ENCODE measurements at places on chromosomes 11 and 22.

- no peak for DNase-seq
Observed at GRCh38 chr22:49692499-49693225, 135.0 kb downstream of the BRD1 start.

DNA sequence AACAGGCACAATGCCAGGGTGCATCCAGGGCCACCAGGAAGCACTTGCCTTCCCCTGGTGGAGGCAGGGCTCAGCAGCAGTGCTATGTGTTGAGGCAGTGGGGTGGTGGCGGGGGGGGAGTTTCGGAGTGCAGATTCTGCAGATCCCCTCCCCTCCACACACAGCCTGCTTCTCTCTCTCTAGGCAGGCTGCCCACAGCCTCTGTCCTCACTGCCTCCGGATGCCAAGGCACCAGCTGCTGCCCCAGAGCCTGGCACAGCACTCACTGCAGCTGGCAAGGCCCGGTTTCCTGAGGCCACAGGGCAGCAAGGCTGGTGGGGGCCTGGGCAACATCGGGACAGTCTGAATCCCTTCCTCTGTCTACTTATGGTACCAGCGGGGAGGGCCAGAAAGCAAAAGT is 35.8 kb downstream of the NRXN2 start:
- no peak for DNase-seq

DNA sequence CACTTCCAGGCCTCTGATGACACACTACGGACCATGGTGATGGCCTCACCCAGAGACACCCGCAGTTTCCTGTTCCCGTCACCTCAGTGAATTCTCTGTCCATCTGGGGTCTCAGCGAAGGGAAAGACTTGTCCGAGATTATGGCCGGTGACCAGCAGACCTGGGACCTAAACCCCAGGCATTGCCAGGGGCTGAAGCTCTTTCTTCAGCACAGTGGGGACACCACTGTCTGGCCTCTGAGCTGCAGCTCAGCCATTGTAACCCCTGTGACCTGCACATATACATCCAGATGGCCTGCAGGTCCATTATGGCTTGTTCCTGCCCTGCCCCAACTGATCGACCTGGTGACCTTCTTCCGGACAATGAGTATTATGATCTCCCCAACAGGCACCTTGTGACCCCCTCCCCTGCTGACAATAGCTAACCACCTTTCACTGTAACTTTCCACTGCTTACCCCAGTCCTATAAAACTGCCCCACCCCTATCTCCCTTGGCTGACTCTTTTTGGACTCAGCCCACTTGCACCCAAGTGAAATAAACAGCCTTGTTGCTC is 22.3 kb downstream of the CBX7 start:
- no peak for DNase-seq

- DNase-seq, result no peak
Observed at GRCh38 chr11:67317888-67318555, 14.7 kb downstream of the SSH3 start.

- DNase-seq, result no peak
Observed at GRCh38 chr22:28833276-28833923, 33.0 kb upstream of the XBP1 start.

DNA sequence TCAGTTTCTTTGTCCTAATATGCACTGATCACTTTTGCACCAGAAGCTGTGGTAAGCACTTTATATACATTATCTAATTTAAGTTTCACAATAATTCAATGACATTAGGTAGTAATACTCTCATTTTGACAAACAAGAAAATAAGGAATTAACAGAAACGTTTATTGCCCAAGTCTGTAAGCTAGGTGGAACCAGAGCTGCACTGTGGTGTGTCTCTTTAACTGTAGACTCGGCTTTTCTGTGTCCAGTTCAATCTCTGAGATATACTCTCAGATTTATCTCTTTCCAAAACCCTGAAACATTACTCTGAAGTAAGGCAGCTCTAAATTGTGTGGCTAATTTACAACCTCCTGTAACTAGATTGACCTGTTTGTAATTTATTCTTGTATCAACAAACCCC is 101.1 kb downstream of the MUC15 start:
- DNase-seq, result no peak

DNA sequence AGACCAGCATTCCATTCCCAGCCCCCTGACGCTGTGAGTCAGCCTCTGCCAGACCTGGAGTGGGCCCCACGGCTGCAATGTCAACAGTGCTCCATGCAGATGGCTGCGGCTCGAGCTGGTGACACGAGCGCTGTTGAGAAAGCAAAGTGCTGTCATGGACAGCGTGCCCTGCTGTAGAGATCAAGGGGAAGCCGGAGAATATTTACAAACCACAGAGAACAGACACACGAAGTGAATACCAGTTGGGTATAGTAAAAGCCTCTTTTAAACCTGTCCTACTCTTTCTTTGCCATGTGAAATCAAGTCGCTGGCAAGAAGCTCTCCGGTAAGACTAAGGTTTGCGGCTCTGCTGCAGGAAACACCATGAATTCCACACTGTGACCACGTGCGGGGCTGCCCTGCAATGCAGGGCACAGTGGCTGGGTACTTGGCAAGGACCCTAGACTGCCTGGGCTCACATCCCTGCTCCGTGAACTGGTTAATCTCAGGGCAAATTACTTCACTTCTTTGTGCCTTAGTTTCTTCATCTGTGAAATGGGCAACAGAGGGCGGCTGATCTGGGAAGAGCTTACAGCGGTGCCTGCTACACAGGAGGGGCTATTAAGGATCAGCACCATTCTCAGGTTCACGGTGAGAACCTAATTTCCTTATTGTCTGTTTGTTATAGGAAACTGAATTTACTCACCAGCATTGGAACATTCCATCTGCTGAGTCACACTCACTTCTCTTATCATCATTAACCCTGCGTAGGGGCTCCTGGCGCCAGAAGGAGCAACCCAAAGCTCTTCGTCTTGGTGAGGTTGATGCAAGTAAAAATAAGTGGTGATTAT is 27.8 kb upstream of the ELFN2 start:
- DNase-seq, result no peak

- DNase-seq, result no peak
Observed at GRCh38 chr22:50701428-50702154, 29.0 kb downstream of the SHANK3 start.

GRCh38 chr11:17593466-17594245 is 46.6 kb downstream of the OTOG start:
- DNase-seq, result no peak

GRCh38 chr22:20112623-20113511 is 3.0 kb upstream of the RANBP1 start:
- DNase-seq, result no peak

DNA sequence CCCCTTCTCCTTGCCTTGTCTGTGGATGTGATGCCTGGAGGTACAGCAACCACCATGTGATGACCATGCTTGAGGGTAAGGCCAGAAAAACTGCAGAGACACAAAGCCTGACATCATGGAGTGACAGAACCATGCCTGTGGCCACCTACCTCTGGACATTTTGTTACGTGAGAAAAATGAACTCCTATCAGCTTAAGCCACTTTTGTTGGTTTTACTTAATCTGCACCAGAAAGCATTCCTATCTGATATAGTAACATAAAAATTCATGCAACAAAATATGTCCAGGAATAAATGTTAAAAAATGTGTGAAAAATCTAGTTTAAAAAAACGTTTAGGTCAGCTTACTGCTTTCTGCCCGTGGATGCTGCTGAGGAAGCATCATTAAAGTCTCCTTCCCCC is 42.6 kb upstream of the P4HA3 start:
- no peak for DNase-seq

DNA sequence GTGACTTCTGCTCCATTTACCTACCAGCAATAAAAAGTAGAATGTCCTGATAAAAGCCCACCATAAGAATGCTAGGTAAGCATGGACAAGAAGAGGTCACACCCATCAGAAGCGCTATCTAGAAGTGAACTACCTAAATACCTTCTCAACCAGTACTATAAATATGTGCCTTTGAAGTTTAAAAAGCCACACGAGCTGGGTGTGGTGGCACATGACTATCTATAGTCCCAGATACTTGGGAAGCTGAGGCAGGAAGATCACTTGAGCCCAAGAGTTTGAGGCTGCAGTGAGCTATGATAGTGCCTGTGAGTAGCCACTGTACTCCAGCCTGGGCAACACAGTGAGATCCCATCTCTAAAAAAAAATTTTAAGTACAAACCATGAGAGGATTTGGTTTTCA is 66.7 kb downstream of the PACSIN2 start:
- no peak for DNase-seq

DNA sequence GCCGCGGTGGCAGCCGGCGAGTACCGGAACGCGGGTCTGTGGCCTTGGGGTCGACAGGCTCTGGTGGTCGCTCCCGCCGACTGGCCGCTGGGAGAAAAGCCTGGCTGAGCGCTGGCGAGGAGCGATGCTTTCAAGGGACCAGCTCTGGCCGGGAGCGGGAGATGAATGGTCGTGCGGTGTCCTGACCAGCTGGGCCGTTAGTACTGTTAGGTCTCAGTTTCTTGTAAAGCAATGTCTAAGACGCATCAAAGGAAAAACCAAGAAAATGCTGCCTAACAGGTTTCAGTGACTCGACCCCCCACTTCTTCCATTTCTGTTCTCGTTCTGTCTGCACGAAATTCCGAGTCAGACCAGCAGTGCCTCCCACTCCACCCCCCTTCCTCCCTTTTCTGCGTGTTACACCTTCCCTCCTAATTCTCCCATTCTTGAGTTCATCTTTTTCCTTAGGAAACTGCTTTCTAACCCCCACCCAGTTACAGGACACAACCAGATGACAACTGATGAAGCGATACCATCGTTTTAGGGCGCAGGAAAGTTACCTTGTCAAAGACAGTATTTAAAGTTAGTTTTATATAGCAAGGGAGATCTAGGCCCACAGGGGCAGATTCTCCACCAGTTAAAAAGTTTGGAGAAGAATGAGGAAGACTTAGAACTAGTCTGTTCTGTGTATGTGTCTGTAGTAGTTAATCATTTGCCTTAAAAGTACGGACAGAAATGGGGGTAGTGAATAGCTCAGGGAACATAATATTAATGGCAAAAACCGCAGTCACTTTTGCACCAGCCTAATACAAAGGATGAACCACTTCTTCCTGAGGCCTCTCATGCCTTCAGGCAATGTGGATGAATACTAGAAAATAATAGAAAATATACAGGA is 1.0 kb downstream of the CUL5 start:
- no peak for DNase-seq

- peak; percentile 31 for DNase-seq
Observed at GRCh38 chr11:47216121-47216798, 1.5 kb downstream of the DDB2 start.

DNA sequence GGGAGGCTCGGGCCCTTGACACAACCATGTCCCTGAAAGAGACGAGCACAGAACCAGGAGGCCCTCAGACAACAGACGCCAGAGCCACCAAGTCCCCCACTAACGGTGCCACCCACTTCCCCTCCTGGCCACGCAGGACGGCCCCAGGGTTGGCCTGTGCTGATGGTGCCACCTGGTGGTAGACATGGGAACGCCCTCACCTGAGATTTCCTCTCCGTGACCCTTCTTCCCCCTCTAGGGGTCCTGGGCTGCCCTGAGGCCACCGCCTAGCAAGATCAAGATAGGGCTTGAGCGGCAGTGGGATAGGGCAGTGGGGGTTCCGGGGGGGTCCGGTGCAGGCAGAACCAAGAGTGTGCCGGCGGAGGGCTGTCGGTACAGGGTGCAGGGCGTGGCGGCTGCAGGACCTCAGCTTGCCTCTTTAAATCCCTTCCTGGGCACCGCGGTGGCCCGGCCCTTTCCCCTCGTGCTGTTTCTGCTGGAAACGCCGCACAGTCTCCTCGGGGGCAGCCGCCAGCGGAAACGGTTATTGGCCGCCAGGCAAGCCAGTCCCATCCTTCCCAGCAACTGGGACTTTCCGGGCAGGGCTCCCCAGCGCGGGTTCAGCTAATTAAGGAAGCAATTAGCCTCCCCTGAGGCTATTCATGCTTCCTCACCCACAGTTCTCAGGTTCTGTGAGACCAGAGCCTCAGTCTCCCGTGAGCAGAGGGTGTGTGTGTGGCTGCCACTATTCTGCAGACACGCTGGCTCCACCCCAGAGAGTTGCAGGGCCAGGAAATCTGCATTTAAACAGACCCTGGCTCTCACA is 5.5 kb upstream of the NFAM1 start:
- peak; percentile 61 for DNase-seq

DNA sequence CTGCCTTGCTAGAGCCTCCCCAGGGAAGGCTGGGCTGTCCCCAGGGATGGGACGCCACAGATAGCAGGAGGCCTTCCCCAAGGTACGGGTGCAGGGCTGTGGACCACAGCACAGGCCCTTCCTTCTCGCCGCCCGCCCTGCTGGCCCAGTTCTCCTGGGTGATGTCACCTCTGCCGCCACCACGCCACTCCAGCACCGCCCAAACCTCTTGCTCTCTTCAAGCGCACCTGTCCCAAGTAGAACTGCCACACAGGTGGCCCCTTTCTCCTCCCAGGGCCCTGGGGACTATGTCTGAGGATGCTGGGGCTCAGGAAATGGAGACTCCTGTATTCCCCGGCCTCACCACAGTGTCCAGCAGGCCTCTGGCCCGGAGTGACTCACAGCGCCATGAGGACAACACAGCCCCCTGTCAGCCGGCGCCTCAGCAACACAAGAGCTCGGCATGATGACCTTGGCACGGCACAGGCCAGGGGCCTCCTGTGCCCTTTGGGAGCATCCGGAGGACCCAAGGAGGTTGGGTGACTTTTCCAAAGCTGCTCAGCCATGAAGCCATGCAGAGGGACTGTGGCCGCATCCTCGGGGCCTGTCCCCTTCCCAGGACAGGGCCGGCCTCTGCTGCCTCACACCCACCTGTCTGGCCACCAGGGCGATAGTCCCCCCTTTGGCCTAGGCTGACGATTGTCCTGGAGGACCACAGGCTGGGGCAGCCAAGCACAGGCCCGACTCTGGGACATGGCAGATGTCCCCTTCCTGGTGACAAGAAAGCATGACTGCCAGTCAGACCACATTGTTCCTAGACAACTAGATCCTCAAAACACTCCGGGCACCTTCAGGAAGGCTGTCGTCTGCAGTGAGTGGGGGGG is 1023.5 kb downstream of the BRD1 start:
- no peak for DNase-seq

GRCh38 chr11:61071208-61071681 is 31.0 kb upstream of the CD5 start:
- DNase-seq, result no peak

DNA sequence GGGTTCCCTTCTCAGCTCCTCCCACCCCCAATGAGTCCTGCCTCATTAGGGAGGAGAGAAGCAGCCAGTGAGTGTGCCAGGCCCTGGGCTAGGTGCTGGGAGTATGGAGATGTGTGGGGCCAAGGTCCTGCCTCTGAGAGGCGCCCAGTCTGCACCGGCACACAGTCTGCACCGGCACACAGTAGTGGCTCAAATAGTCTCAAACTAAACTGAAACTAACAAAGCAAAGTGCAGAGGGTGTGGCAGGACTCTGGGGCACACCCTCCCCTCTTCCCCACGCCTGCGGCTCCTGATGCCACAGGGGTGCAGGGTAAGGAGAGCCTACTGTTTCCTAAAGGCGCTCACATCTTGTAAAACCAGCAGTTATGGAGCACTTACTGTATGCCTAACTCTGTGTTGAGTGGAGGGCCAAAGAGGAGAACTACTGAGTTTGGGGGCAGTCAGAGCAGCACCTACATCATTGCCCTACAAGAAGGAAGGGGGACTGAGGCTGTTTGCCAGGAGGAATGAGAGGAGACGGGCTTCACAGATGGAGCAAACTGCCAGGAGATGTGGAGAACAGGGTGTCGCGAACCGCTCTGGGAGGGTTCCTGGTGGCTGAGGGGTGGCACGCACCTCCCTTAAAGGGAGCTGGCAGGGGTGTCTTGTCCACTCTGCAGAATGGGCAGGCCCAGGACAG is 939 bp upstream of the SH3BP1 start:
- DNase-seq, result no peak

- no peak for DNase-seq
Observed at GRCh38 chr11:75667831-75668450, 897 bp downstream of the MAP6 start.
